Aorta (tissue), 5 donors: ENCODE measurements at places on chromosomes 3 and 15.

GRCh38 chr3:177776661-177777101 is 579.4 kb upstream of the TBL1XR1 start:
- no peak for DNase-seq

- DNase-seq = peak; percentile 78
These were observed 120.9 kb downstream of the LIPC start for GRCh38 chr15:58552505-58553364.

DNA sequence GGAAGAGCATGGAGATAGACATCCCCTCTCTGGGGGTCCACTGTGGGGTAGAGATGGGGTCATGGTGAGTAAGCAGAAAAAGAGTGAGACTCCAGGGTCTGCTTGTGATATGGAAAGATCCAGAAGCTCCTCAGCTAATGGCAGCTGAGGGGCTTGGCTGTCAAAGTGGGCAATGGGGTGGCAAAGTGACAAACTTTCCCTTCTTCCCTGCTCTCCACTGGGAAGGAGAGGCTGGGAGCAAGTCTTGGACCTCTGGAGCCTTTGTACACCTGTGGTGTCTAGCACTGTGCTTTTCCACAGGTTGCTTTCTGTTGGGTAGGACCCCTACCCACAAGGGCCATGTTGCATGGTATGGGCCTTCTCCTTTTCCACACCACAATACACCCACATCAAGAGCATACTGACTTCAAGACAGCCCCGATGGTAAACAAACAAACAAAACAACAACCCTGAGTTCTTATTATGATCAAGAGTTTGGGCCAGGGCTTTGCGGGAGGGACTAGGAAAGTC is 3.5 kb downstream of the ITGA11 start:
- no peak for DNase-seq

- no peak for DNase-seq
These were observed 21.9 kb upstream of the PLSCR2 start for GRCh38 chr3:146491303-146491702.

DNA sequence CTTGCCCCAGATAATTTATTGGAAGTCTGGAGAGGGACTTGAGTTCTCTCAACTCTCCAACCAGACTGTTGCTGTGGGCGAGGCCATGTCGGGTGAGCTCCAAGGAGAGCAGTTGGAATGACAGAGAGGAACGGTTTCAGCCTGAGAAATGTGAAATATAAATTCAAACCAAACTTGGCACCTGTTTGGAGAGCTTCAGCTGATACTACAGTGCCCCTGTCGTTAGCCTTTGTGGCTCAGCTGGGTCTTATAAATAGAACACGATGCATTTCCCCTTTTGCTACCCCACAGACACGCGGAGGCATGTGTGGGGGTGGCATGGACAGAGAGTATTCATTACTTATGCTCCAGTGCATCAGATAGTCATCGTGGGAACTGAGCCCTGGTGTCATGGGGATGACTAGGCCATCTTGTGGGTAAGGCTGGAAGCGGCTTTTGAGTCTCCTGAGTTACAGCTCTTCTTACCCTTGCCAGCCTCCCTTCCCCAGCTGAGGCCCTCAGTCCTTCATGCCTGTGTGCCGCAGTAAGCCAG is 15.6 kb downstream of the SMAD3 start:
- peak; percentile 74 for DNase-seq

- DNase-seq = no peak
These were observed 294.0 kb downstream of the DIPK2A start for GRCh38 chr3:144265542-144266100.

- DNase-seq = no peak
These were observed 66.0 kb upstream of the CMSS1 start for GRCh38 chr3:99751649-99752048.

DNA sequence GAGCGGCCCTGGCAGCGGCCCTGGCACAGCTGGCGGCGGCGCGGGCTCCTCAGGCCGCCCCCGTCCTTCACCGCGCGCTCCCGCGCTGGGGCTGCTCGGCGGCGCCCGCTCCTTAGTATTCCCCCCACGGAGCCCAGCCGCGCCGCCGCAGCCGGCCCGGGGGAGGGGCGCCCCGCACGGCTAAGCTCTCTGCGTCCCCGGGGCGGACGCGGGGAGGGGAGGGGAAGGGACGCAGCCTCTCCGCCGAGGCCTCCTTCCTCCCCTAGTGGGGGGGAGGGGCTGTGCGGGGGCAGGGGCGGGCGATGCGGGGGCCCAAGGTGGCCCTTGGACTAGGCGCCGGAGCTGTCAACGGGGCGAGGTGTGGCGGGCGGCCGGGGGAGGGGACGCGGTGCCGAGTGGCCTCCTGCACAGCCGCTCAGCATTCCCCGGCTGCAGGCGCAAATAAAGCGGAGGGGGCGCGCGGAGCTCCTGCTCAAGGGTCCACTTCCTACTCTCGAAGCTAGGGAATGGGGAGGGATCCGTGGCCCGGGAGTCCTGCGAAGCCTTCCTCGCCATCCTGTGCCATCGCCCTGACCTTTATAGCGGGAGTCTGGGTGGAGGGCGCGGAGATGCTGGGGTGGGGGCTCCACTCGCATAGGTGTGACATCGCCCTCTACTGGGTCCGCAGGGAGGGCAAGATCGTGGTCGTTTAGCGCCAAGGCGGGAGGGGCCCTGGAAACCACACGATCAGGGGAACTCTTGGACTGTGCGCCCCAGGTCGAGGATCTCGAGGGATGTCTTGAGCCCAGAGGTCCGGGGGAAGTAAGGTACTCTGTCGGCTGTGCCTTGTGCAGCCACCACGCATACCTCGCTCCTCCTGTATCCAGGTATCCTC is 22.2 kb downstream of the EPHB3 start:
- no peak for DNase-seq

GRCh38 chr15:88745696-88746095 is 57.5 kb upstream of the ACAN start:
- no peak for DNase-seq

- DNase-seq = peak; percentile 54
These were observed 25.3 kb downstream of the EXOG start for GRCh38 chr3:38521391-38521987.

DNA sequence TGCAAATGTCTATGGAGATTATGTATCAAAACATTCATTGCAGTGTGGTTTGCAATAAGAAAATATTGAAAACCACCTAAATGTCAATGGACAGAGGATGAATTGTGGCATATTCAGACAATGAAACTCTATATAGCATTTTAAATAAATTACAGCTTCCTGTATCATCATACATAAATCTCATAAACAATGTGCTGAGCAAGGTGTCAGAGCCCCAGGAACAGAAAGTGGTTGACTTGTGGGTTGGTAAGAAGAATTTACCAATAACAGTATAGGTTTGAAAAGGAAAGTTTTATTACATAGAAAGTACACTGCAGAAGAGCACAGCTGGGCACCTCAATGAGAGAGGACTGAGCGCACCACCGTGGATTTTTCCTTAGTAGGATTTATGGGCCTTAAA is 75.2 kb downstream of the ZMAT3 start:
- no peak for DNase-seq

DNA sequence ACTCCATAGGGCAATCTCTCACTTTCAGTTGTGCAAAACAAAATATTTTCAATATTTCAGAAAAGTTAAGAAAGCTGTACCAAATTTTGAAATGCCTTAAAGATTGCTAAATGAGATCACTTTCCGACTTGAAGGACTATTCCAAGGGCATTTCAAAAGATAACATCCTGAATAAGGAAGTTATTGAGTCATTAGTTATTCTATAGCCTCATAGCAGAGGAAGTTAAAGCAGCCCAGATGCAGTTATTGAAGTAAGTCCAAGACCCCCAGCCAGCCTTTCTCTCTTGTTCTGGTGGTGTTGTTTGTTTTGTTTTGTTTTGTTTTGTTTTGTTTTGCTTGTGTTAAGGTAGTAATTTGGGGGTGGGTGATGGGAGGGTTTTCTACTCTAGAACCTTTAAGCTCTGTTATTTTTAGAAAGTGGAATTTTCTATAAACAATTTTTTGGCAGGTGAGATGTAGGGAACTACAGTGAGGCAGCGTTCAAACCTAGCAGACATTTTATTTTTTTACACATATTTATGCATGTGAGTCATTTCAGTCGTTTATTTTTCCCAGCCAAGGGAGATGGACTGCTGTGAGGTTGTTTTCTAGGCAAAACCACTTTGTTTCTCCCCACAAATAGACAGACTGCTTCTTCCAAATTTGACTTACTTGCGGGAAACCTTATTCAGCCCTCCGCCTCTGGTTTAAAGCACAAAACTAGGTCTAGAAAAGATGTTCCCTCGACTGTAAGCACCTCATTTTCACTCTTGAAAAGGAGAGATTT is 216.3 kb upstream of the ARPP21 start:
- no peak for DNase-seq
